ENCODE measurements at places on chromosomes 5 and 9. TPM values are rescaled to one million over a fixed set of nuclear protein-coding genes. Genes with fewer than 3 reads are reported as not detected.
A peak's percentile ranks its signal among the peaks of the same experiment; 100 is the strongest.

PDLIM7 gene
- 357 TPM for total RNA-seq

FOXD4L5 gene
- total RNA-seq = not detected

- no peak for DNase-seq
Measured at GRCh38 chr9:9764821-9765220, 848.0 kb downstream of the PTPRD start.

DNA sequence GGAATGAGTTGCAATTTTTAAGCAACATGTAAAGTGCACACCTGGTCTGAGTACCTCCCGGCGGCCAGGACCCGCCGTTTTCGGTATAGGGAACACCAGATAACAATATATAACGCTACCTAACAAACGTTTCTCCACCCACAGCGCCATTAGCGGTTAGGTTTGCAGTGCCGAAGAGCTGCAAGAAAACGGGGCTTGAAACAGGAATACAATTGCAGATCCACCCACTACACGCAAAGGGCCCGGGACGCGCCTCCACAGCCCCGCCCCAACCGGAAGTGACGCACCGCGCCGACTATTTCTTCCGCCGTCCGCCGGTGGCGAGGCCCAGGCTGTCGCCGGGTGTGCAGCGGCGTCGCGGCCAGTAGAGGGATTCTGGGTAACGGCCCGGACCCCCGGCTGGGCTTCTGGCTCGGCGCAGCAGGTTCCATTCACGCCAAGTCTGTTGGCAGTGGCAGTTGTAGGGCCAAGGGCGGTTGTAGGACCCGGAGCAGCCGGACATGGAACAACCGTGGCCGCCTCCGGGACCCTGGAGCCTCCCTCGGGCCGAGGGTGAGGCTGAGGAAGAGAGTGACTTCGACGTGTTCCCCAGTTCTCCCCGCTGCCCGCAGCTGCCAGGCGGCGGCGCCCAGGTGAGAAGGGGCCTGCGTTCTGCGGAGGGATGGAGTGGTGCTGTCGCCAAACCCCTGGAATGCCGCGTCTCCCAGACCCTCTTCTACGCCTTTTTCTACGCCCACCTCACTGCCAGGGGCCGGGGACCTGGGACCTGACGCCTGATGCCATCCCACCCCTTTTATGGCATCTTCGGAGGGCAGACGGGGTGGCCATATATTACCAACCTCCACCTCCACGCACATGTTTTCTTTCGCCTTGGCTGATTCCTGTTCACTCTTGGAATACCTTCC, at the start of gene CDC37L1:
Gene CDC37L1 (plus strand): TSS at position 302 of the 905 bp plus-strand sequence. CDS start 199 bp downstream, at position 501.
- DNase-seq = peak; percentile 98

- no peak for DNase-seq
Measured at GRCh38 chr9:33295571-33295970, 5.3 kb downstream of the NFX1 start.

DNA sequence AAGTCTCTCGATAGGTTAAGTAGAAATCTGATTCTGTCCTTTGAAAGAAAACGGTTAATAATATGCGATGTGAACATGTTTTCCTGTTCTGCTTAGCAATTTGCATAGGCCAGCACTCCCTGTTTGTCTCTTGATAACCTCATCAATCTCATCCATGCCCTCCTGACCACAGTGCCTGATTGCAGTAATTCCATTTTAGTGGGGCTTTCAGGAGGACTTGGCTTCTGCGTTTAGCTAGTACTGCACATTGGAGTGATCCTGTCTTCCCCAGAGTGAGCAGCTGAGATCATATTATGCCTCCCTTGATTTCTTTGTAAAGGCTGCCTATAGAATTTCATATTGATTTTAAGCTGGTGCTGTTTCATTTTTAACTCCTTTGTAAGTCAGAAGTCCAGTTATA, 335.9 kb upstream of the ISL1 start:
- DNase-seq = no peak

GRCh38 chr9:3929345-3930047, 370.4 kb downstream of the GLIS3 start:
- no peak for DNase-seq

DNA sequence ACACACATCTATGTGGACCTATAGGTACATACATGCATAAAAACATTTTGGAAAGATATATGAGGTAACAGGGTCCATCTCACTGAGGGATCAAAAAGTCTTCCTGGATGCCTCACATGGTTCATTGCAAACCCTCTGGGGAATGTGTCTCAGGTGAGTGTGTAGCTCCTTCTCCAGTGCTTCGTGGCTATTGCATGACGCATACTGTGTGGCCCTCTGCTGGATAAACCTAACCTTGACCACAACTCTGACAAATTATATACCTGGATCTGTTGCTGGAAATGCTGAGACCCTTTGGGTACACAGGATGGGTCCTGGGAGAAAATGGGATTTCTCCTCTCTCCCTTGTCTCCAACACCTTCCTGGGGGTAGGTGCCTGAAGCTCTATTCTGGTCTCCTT, 91.9 kb downstream of the JAKMIP2 start:
- DNase-seq = no peak

GRCh38 chr5:180315762-180316212, 23.9 kb upstream of the MAPK9 start:
- DNase-seq = peak; percentile 64

GRCh38 chr5:134574521-134574920, 49.1 kb downstream of the JADE2 start:
- no peak for DNase-seq
